ENCODE measurements at places on chromosomes 12 and 14. TPM values are rescaled to one million over a fixed set of nuclear protein-coding genes. Genes with fewer than 3 reads are reported as not detected.

Gene RASSF9
- 2.9 TPM for total RNA-seq

- no peak for DNase-seq
- H3K36me3 ChIP-seq = no peaks in the 10 kb centered on the region
- H3K27ac ChIP-seq = no peak overlapping the region
- no peaks in the 10 kb centered on the region for H3K4me1 ChIP-seq
- H3K27me3 ChIP-seq = no peaks in the 10 kb centered on the region
- H3K4me3 ChIP-seq = no peak overlapping the region
Observed at GRCh38 chr12:23066095-23066494, 441.1 kb downstream of the ETNK1 start.

GRCh38 chr12:8697476-8698131 lies at the start of gene RIMKLB:
TSS of gene RIMKLB (plus strand) at chr12:8697991. CDS start at chr12:8713867, 15,876 bp downstream.
- no peaks in the 10 kb centered on the region for H3K36me3 ChIP-seq
- H3K27me3 ChIP-seq = no peaks in the 10 kb centered on the region
- peaks cover 7% of the 10 kb centered on the region for H3K4me1 ChIP-seq

- H3K4me3 ChIP-seq = no peak overlapping the region
- H3K4me1 ChIP-seq = no peaks in the 10 kb centered on the region
- DNase-seq = no peak
Observed at GRCh38 chr12:28602786-28603185, 412.5 kb downstream of the CCDC91 start.

DNA sequence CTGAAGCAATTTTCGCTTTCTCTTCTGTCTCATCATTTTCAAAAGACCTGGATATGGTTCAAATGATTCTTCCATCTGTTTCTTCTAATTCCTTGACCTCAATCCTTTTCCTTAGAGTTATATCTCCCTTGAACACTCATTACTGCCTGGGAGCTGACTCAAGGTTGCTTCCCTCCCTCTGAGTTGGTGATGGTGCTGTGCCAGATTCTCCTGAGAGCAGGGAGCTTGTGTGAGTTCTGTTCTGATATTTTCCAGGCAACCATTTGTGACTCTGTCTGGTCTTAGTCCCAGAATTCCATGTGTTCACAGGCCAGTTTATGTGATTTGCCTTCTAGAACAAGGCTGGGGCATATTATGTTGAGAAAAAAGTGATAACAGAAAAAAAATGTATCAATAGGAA lies 505.1 kb upstream of the SYT1 start:
- H3K27me3 ChIP-seq = no peaks in the 10 kb centered on the region
- H3K4me3 ChIP-seq = no peak overlapping the region
- DNase-seq = no peak
- H3K4me1 ChIP-seq = no peaks in the 10 kb centered on the region

DNA sequence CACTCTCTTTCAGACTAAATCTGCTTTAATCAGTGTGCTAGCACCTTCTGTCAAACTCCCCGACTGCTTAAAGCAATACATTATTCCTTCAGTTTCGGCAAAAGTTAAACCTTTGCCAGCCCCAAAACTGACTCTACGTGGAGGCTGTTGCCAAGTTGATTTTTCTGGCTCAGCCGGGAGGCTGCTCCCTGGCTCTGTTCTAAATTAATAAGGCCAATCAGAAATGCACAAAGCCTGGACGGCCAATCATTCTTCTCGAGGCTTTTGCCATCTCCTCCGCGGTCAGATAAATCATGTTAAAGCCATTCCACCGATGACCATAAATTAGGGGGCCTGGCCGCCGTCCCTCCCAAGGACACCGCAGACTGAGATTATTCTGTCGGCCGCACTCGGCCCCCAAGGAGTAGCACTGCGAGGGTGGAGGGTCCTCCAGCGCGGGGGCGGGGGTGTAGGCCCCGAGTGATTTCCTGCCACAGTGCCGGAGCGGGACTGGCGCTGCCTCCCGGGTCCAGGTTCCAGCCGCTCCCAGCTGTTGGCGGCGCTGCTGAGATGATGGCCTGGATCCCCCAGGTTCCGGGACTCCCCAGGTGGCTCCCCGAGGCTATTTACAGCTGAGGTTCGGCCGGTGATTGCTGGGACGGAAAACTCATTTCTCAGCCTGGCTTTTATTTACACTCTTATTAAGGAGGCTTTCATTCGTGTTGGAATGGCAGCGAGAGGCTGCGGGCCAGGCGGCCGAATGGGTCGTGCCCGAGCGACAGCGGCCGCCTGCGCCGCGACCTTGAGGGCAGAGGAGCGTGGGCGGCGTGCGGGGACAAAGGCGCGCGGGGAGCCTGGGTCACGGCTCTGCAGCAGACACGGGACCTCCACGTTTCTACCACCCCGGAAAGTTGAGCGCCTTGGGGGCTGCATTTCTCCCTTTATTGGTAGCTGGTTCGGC lies 165.1 kb downstream of the MON2 start:
- H3K4me1 ChIP-seq = peaks cover 9% of the 10 kb centered on the region
- no peaks in the 10 kb centered on the region for H3K27me3 ChIP-seq
- peak; percentile 69 for DNase-seq
- peak overlapping the region; percentile 75 for H3K4me3 ChIP-seq
- H3K36me3 ChIP-seq = no peaks in the 10 kb centered on the region

GRCh38 chr12:63966606-63966975 lies 122.1 kb downstream of the SRGAP1 start:
- H3K4me3 ChIP-seq = no peak overlapping the region
- H3K36me3 ChIP-seq = no peaks in the 10 kb centered on the region
- no peaks in the 10 kb centered on the region for H3K4me1 ChIP-seq
- DNase-seq = no peak

GRCh38 chr12:15152868-15153267 lies 68.3 kb downstream of the RERG start:
- peaks cover 11% of the 10 kb centered on the region for H3K4me1 ChIP-seq
- no peak overlapping the region for H3K4me3 ChIP-seq
- H3K27me3 ChIP-seq = no peaks in the 10 kb centered on the region
- DNase-seq = no peak
- peak overlapping the region; percentile 74 for H3K27ac ChIP-seq

DNA sequence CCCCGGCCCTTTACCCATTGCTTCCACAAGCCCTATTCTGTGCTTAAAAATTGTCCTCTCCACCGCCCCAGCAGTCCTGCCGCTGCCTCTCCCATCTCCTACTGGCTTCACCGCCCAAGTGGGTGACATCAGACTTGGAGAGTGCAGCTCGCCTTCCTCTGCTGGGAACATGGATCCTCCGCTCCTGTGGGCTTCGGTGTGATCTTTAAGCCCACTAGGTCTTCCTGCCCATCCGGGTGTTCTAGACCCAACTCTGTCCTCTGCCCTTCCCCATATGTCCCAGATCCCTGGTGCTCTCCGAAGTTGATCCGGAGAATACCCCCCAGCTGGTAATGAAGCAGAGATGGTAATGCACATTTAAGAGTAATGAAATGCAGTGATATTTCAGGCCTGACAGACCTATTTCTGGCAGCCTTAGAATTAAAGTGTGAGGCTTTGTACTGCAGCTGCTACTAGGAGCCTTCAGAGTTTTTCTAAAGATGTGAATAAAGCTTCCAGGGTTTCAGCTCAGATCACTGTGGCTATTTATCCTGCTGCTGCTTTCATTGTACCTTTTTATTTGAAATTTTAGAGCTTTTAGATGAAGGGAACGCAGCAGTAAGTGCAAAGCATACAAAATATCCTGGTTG lies 22.9 kb upstream of the CTDSP2 start:
- H3K4me1 ChIP-seq = peaks cover 2% of the 10 kb centered on the region
- no peak overlapping the region for H3K27ac ChIP-seq
- no peak for DNase-seq
- no peak overlapping the region for H3K4me3 ChIP-seq
- H3K36me3 ChIP-seq = no peaks in the 10 kb centered on the region
- no peaks in the 10 kb centered on the region for H3K27me3 ChIP-seq

Measured in breast epithelium (tissue), 4 donors.